Vein endothelial cell (primary cell): ENCODE measurements at places on chromosomes 4 and X. TPM values are rescaled to one million over a fixed set of nuclear protein-coding genes. Genes with fewer than 3 reads are reported as not detected.

Gene ARHGAP36
- 0.10 TPM in 1 of 2 replicates, not detected in the other for total RNA-seq

Gene GYG2
- total RNA-seq, result under 0.01 TPM in 1 of 2 replicates, not detected in the other

Gene PCSK1N
- total RNA-seq, result 0.29 TPM in 1 of 2 replicates, not detected in the other

Gene DOK7
- total RNA-seq, result not detected in 2 replicates
